ENCODE measurements at places on chromosomes 4 and X.
A peak's percentile ranks its signal among the peaks of the same experiment; 100 is the strongest.

- no peak for DNase-seq
Measured at GRCh38 chrX:104137496-104137895, 19.3 kb downstream of the SLC25A53 start.

- DNase-seq = no peak
Measured at GRCh38 chr4:1057403-1057745, 45.9 kb downstream of the FGFRL1 start.

DNA sequence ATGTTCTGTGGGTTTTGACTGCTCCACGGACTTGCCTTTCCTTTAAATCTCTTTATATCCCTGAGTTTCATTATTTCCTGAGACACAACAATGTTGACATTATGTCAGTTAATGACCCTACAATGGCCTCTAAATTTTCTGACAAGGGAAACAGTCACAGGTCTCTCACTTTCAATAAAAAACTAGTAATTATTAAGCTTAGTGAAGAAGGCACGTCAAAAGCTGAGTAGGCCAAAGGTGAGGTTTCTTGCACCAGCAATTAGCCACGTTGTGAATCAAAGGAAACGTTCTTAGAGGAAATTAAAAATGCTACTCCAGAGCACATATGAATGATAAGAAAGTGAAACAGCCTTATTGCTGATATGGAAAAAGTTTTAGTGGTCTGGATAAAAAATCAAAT is 930.2 kb upstream of the GRID2 start:
- DNase-seq = no peak

DNA sequence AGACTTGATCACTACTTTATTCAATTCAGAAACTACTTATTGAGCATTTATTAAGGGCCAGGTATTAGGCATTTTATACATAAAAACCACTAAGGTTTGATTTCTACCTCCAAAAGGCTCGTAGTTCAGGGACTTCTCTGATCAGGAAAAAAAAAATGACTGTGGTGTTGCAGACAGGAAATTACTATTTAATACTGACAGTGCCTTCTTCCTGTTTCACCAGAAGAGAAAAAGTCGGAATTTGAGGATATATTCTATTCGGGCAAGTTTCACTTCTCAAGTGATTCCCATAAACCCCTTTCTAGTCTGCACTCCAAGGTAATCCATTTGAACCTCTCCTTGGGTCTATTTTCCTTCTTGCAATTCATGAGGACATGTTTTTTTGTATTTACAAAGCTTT is 15.3 kb upstream of the TASL start:
- no peak for DNase-seq

- DNase-seq = no peak
Measured at GRCh38 chr4:145639186-145639698, 20.1 kb downstream of the MMAA start.

GRCh38 chr4:147447786-147448185 is 33.1 kb upstream of the EDNRA start:
- DNase-seq = no peak

DNA sequence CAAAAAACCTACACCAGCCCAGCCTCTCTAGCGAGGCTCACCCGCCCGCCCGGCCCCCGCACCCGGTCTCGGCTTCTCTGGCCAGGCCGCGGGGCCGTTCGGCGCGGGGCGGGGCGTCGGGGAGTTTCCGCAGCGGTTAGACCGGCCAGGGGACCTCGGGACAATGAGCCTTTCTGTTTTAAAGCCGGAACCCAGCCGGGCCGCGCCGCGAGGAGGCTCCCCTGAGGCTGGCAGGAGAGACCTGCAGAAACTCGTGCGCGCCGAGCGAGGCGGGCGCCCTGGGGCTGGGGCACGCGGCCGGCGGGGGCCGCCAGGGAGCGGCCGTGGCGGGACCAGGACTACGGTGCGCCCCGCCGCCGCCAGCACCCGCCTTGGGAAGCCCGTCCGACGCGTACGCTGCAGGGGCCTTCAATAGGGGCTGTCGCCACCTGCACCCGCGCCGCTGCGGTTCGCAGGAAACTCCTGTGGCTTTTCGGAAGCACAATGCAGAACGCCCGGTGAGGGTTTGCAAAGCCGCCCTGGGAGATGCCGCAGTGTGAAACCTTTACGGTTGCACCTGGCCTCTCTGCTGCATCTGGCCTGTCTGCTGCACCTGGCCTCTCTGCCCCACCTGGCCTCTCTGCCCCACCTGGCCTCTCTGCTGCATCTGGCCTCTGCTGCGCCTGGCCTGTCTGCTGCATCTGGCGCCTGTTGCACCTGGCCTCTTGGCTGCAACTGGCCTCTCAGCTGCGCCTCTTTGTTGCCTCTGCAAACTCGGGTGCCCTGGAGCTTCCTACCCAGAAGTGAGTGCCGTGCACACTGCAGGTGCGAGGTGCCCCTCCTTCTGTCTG is 63.9 kb downstream of the TRAPPC11 start:
- DNase-seq = peak; percentile 13

GRCh38 chr4:41258783-41259182 is 2.1 kb downstream of the UCHL1 start:
- DNase-seq = no peak

DNA sequence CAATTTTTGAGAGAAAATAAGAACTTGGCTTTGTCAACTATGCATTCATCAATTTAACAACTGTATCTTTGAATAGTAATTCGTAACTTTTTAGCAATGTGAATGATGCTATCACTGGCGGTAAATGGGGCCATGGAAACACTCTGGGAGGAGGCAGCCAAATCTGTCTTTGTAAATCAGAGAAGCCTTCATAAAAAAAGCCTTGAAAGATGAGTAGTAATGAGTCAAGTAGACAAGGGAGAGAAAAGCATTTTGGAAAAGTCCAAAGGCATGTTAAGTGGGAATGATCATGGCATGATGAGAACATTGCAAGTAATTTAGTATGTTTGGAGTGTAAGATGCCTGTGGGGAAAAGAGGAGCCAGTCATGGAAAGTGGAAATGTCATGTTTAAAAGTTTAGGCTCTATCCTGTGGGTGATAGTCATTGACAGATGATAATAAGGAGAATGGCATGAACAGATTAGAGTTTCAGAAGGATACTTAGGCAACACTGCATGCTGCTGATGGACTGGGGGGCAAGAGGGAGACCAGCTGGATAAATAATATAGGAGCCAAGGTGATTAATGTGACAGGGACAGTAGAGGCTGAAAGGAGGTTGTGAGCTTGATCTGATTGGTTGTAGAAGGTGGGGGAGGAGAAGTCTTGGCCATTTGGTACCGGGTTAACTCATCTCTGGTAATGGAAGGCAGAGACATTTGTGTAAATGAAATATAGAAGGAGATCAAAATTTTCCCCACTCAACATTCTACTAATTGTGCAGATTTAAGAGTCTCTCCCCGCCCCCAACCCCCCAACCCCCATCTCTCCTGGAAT is 16.3 kb downstream of the SPRY1 start:
- no peak for DNase-seq

GRCh38 chr4:11769434-11769833 is 340.7 kb upstream of the HS3ST1 start:
- DNase-seq = no peak

DNA sequence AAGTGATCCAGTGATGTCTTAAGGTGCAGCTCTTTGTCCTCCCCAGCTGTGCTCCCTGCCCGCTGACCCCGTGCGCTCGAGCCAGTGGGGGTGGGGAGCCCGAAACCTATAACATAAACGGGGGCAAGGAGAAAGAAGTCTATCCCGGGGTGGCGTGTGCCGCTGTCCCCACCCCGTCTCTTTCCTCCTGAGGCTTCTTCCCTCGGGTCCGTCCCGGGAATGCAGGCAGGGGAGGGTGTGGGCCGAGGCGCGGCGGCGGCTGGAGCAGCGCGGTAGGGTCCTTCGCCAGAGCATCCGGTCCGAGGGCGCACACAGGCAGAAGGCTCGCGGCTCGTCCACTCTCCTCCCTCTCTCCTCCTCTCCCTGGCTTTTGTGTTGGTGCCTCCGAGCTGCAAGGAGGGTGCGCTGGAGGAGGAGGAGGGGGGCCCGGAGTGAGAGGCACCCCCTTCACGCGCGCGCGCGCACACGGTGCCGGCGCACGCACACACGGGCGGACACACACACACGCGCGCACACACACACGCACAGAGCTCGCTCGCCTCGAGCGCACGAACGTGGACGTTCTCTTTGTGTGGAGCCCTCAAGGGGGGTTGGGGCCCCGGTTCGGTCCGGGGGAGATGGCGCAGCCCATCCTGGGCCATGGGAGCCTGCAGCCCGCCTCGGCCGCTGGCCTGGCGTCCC is at the start of gene RAB33A:
RAB33A (plus strand) TSS at position 517 of the 681 bp plus-strand sequence; CDS start at position 618, 101 bp downstream.
- no peak for DNase-seq

GRCh38 chr4:6893449-6894085 is 16.1 kb upstream of the TBC1D14 start:
- no peak for DNase-seq

GRCh38 chrX:23932046-23932445 is 24.2 kb downstream of the CXorf58 start:
- DNase-seq = no peak

DNA sequence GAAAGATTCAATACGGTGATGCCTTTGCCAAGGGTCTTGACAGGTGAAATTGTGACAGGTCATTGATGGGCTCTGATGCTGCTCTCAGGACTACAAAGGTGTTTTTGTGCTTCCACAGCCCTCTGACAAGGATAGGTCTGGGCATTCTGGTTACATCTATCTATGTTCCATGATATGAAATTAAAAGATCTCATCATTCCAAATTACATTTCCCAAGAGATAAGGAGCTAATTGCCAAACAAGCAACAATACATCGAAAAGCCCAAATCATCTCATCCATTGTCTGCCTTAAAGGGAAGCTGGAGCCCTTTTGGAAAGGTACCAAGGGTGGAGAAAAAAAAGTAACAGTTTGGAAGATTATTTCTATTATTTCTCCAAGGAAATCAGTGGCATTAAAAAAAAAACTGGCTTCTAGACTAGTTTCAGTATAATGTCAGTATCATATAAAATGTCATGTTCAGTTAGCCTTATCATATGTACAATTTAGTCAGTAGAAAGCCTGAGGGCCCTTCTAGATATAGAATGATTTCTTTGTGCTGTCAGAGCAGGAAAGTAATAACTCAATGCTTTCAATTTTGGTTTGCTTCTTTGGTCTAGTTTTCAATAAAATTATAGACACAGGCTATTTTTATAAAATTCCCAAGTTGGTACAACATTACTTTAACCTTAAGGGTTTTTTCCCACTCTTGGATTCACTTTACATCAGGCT is 224.5 kb upstream of the GPRIN3 start:
- no peak for DNase-seq

GRCh38 chr4:37631551-37631950 is 54.6 kb downstream of the RELL1 start:
- DNase-seq = no peak

- DNase-seq = no peak
Measured at GRCh38 chr4:154489558-154490233, 1.9 kb downstream of the DCHS2 start.

DNA sequence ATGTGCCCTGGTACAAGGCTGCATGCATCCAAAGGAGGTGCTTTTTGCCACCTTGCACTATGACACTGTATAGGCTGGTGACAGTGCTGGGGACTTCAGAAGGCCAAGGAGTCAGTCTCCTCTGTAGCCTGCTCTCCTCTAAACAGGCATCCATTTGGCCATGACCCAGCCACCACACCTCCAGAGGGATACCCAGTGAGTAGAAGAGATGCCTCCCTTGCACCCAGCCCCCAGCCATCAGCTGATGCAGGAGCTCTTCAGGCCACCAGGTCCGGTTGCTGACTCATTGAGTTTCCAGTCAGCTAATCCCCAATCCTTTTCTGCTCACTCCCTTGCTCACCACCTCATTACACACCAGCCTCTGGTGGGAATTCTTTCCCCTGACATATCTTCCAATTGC is 99.8 kb downstream of the PJA1 start:
- DNase-seq = no peak

Data from activated CD4-positive, alpha-beta T cell treated with anti-CD3 and anti-CD28 coated beads for 24 hours (primary cell).